ENCODE measurements at places on chromosomes 1 and 21.

- no peak overlapping the region for H3K4me3 ChIP-seq
- peaks cover 21% of the 10 kb centered on the region for H3K4me1 ChIP-seq
- no peak for DNase-seq
- H3K36me3 ChIP-seq, result no peaks in the 10 kb centered on the region
- peak overlapping the region; percentile 61 for H3K27ac ChIP-seq
- H3K27me3 ChIP-seq, result no peaks in the 10 kb centered on the region
These were observed 51.9 kb downstream of the PHC2 start for GRCh38 chr1:33378976-33379375.

DNA sequence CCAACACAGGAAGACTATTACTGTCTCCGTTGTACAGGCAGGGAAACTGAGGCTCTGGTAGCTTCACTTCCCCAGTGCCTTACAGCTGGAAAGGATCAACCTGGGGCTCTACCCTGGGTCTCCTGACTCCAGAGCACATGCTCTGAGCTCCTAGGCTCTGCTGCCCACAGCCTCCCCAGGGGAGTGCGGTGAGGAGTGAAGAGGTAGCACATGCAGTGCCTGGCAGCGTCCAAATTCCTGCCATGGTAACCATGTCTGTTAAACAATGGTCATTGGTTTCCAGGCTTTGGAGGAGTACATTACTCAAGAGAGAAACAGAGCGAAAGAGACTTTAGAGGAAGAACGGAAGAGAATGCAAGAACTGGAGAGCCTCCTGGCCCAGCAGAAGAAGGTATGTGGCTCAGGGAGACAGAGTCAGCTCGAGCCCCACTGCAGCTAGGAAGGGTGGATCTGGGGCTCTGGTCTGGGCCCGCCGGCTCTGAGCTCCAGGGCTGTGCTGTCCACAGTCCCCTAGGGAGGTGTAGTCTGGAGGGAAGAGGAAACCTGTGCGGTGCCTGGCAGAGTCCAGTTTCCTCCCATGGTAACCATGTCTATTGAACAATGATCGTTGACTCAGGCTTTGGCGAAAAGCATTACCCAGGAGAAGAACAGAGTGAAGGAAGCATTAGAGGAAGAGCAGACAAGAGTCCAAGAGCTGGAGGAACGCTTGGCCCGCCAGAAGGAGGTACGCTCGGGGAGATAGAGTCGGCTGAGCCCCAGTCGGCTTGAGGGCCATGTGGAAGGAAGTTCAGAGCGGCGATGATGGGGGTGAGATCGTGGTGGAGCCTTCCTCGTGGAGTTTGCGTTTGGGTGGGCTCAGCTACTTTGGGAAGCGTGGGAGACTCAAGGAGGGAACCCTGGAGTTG, 64.6 kb upstream of the EFHD2 start:
- no peak for DNase-seq
- H3K27me3 ChIP-seq, result no peaks in the 10 kb centered on the region
- no peaks in the 10 kb centered on the region for H3K4me1 ChIP-seq

- peak; percentile 8 for DNase-seq
- no peaks in the 10 kb centered on the region for H3K4me1 ChIP-seq
- no peak overlapping the region for H3K27ac ChIP-seq
These were observed 167.7 kb downstream of the ZSCAN20 start for GRCh38 chr1:33640114-33640660.

DNA sequence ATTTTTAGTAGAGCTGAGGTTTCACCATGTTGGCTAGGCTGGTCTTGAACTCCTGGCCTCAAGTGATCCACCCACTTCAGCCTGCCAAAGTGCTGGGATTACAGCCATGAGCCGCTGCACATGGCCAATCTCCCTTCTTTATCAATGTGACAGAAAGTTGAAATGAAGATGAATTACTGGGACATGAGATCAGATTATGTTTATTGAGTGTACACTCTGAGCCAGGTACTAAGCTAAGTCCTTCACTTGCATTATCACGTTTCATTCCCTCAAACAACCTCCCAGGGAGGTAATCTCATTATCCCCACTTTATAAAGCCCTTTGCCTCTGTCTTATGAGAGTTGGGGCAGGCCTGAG, 6.3 kb upstream of the CHI3L2 start:
- no peak overlapping the region for H3K4me3 ChIP-seq
- no peak overlapping the region for H3K27ac ChIP-seq
- no peaks in the 10 kb centered on the region for H3K36me3 ChIP-seq
- H3K27me3 ChIP-seq, result no peaks in the 10 kb centered on the region

GRCh38 chr1:105736349-105736748, 1320.1 kb upstream of the PRMT6 start:
- H3K4me1 ChIP-seq, result no peaks in the 10 kb centered on the region
- H3K36me3 ChIP-seq, result no peaks in the 10 kb centered on the region
- H3K4me3 ChIP-seq, result no peak overlapping the region
- H3K27ac ChIP-seq, result no peak overlapping the region

GRCh38 chr21:37166733-37167132, 93.7 kb downstream of the TTC3 start:
- H3K27me3 ChIP-seq, result no peaks in the 10 kb centered on the region
- DNase-seq, result no peak
- H3K27ac ChIP-seq, result no peak overlapping the region
- peaks cover 16% of the 10 kb centered on the region for H3K36me3 ChIP-seq
- no peak overlapping the region for H3K4me3 ChIP-seq
- H3K4me1 ChIP-seq, result no peaks in the 10 kb centered on the region

DNA sequence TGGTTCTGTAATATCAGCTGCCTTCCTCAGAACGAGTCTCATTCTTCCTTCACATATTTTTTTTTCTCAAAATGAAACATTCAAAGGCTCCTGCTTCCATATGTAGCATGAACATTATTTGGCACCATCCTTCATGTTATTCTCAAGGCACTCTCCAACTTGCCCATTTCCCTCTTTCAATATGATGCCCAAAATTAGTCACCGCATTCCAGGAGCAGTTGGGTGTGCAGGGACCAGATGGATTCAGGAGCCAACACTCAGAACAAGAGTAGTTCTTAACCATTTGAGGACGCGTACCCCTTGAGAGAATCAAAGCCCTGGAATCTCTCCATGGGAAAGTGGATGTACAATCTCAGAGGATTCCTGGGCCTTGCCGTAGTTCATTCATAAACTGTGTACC, 50.3 kb downstream of the KCNK1 start:
- no peaks in the 10 kb centered on the region for H3K27me3 ChIP-seq
- H3K36me3 ChIP-seq, result no peaks in the 10 kb centered on the region
- no peak overlapping the region for H3K4me3 ChIP-seq
- H3K27ac ChIP-seq, result no peak overlapping the region
- H3K4me1 ChIP-seq, result no peaks in the 10 kb centered on the region
